ENCODE measurements at places on chromosomes 12 and 14.

DNA sequence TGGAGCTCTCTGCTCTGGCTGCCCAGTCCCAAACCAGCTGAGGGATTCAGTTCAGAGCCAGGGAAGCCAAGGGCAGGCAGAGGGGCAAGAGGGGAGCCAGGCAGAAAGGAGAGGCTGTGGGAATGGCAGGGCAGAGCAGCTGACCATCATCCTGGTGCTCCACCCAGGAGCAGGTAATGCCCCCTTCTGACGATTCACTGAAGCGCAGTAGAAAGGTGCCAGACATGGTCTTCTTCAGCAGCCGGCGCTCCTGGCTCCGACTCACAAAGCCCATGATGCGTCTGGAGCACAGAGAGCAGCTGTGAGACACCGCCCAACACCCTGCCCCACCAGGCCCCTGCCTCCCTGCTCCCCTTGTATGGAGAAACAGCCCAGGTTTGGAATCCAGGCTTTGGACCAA, 8.0 kb downstream of the IL23A start:
- no peak for DNase-seq

DNA sequence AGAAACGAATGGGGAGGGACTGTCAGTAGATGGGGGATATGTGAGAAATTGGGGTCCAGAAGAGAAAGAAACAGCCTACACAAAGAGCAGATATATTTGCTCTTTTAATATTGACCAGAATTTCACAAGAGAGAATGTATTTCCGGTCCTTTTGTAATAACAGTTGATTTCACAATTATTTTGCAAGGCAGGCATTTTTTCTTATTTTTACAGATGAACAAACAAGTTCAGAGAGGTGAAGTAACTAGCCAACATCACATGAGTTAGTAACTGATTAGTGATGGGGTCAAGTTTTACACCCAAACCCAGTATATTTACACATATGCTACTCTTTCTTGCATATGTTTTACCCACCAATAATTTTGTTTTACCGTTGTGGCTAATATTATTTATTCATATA, 188.2 kb downstream of the NAV3 start:
- no peak for DNase-seq

GRCh38 chr12:96248136-96248931, 54.2 kb downstream of the ELK3 start:
- no peak for DNase-seq

- peak; percentile 57 for DNase-seq
Observed at GRCh38 chr14:81162941-81163340, 57.8 kb downstream of the GTF2A1 start.

GRCh38 chr12:50562520-50563433, 58.0 kb downstream of the DIP2B start:
- DNase-seq: no peak

DNA sequence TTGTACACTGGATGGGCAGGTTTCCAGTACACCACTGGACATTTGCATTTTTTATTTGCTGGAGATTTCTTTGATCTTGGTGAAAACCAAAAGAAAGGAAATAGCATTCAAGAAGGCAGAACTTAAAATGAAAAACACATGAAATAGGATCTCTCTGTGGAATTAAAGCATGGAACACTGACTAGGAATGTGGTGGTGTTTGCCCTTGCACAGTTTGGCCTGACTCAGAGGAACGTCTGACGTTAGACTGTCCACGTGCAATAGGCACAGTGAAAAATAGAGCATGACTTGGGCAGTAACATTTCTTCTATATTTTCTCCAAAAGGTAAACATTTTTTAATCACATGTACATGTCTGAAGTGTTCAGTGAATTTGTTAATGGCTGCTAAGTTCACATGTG, 474.1 kb upstream of the PRICKLE1 start:
- DNase-seq: no peak

DNA sequence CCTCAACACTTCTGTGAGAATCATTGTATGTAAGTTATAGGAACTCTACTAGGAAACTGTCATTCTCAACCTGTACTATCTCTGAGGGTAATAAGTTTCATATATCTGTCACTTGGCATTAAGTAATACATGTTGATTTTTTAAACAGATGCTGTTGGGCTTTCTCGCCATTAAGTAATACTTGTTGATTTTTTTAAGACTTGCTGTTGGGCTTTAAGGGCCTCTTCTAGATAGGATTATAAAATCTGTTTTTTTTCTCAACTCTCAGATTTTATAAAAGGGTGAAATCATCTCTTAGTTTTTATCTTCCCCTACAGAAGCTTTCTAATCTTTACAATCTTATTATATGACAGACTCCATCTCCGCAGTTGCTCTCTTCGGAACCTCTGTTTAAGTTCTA, 5.6 kb downstream of the WASHC4 start:
- no peak for DNase-seq

DNA sequence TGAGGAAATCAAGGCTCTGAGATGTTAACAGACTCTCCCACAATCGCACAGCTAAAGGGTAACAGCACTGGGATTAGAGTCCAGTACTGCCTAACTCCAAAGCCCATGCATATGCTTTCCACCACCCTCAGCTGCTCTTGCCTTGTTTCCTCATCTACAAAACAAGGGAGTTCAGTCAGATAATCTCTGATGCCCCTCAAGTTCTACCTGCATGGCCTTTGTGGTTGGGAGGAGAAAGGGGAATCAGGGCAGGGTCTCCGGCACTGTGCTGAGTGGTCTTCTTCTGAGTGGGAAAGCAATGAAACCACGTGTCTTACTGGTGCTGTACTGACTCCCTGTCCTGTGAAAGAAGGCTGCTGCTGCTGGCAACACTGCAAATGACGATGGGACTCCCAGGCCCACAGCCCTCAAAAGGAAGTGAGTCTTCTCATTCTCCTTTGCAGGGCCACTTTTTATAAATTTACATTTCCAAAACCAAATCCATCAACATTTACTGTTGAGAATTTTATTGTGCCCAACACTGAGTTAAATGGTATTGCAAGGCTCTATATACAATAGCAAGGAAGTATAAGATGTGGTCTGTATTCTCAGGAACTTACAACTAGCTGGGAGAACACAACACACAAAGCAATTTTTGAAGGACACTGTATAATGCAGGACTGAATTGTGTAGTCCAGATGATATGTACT, 19.7 kb upstream of the DUSP16 start:
- DNase-seq: no peak

- DNase-seq: no peak
Observed at GRCh38 chr14:58717211-58717610, 79.4 kb downstream of the DACT1 start.

DNA sequence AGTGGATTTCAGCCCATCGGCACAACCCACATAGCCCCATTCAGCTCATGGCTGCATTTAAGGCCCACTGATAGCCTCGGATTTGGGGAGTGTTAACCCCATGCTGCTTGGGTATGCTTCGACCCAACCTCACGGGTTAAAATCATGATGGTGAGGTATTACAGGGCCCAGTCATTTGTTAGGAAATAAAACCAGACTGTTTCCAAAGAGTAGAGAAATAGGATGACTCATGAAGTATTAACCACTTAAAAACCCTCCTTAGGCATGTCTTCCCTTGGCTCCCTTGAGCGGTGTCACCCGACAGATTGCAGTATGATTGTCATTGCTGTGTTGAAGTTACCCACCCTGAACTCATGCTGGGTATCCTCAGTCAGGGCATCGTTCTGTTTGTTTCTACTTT, 289.1 kb downstream of the CACNA1C start:
- DNase-seq: no peak

- no peak for DNase-seq
Observed at GRCh38 chr14:36662543-36663403, 1.1 kb downstream of the PAX9 start.

Measured in Kasumi-1 (cell line).